ENCODE measurements at places on chromosomes 6 and 20.
A peak's percentile ranks its signal among the peaks of the same experiment; 100 is the strongest.

GRCh38 chr6:157929076-157929475, 52.6 kb upstream of the SYNJ2 start:
- DNase-seq, result no peak

GRCh38 chr6:109717971-109718370, 26.9 kb downstream of the FIG4 start:
- no peak for DNase-seq

GRCh38 chr6:2055911-2056310, 189.5 kb downstream of the GMDS start:
- DNase-seq, result no peak

DNA sequence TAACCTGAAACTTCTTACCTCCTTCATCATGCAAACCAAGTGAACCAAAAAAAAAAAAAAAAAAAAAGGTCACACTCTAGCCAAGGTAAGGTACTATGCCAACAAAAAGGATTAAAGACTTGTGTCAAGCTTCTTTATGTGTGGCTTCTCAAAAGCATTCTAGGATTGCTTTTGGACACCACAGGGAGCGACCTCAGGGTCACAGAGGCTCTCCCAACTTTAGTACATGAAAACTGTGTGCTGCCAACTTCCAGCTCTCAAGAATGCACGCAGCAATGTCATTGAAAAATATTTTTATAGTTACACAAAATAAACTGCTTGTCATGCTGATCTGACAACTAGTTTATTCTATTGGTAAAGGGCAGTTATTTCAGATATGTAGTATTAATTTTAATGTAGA, 243.8 kb downstream of the PLCB1 start:
- DNase-seq, result no peak

- DNase-seq, result no peak
These were observed 27.7 kb downstream of the AKIRIN2 start for GRCh38 chr6:87674290-87674689.

DNA sequence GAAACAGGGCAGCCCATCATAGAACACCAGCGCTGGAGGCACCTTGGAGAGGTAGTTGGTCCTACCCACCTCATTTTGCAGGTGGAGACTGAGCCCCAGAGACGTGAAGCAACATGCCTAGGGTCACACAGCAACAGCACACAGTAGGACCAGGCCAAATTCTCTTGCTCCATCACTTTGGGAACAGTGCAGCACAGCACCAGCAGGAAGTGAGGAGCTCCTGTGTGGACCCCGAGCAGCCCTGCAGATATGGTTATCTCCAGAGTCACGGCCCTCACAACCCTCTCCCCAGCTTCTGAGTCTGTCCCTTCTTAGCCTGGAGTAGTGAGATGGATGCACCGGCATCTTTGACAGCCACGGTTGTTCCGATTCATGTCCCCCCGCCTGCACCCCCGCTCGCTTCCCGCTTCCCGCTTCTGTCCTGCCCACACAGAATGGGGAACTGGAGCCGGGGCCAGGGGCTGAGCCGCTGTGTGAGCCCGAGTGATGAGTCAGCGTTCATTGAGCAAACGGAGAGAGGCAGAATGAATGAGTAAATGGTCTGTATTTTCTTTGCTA, 72.6 kb upstream of the DUSP22 start:
- no peak for DNase-seq

- no peak for DNase-seq
These were observed 22.8 kb upstream of the PCMTD2 start for GRCh38 chr20:64232794-64233193.

- DNase-seq, result no peak
These were observed 9.4 kb upstream of the TRIB3 start for GRCh38 chr20:370977-371754.

DNA sequence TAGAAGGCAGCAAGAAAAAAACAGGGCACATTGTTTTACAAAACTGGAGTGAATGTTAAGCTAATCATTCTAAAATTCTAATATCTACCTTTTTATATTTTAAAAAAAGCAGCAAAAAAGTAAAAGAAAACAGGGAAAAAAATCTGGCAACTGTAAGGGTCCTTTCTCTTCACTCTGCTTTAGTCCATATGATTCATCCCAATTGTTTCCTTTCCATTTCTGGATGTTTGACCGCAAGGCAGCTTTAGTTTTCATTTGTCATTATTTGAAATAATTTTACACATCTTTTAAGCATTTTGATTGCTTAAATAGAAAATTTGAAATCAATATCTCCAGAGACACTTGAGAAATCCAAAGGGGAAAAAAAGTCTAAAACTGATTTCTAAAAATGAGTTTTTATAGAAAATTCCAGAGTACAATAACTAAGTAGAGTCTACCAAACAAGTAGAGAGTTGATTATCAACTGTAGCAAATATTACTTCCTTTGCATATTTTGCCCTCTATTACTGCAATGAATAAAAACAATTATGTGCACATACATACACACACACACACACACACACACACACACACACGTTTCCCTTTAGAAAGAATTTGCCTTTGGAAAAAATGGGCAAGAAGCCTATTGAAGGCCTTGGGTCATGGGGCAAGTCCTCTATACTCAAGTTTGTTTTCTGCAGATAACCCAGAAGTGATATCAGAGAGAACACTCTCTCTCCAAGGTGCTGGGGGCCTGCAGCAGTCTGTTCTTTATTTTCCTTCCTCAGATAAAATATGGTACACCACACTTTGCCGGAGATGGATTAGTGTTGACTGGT, 259.7 kb downstream of the HACE1 start:
- no peak for DNase-seq

DNA sequence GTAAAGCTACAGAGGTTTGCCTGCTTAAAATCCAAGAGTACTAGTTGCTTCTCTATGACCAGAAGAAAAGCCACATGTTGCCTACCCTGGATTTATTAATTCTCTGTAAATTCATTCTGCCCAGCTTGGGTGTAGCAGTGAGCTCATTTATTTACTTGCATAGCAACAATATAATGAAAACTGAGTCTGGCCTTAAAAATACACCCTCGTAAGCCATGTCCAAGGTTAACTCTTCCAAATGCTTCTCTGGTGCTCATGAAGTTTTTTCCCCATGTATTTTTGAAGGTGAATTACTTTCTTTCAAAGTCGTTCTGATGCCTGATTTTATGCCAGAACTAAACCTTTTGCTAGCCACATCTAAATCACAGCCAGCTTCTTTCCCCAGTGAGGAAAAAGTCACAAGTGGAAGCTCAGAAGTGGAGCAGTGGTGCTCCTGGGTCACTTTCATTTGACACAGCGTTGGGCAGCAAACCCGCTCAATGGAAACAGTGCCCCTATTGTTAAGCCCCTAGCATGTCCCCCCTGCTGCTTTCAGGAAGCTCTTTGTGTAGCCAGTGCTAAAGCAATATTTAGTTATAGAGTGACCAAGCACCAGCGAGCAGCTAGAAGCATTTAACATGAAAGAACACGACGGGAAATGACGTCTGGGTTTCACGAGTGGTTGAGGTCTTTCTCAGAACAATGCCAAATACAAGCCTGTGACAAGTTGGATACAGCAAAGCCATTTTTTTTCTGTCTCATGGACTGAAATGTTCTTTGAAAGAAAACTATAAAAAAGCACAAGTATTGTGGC, 29.8 kb downstream of the NEDD9 start:
- peak; percentile 60 for DNase-seq

GRCh38 chr6:158713469-158713868, 63.6 kb downstream of the SYTL3 start:
- no peak for DNase-seq

GRCh38 chr6:75204217-75204958, 1.5 kb downstream of the COL12A1 start:
- peak; percentile 58 for DNase-seq

- no peak for DNase-seq
These were observed 58.6 kb downstream of the TMEM242 start for GRCh38 chr6:157264701-157265100.

DNA sequence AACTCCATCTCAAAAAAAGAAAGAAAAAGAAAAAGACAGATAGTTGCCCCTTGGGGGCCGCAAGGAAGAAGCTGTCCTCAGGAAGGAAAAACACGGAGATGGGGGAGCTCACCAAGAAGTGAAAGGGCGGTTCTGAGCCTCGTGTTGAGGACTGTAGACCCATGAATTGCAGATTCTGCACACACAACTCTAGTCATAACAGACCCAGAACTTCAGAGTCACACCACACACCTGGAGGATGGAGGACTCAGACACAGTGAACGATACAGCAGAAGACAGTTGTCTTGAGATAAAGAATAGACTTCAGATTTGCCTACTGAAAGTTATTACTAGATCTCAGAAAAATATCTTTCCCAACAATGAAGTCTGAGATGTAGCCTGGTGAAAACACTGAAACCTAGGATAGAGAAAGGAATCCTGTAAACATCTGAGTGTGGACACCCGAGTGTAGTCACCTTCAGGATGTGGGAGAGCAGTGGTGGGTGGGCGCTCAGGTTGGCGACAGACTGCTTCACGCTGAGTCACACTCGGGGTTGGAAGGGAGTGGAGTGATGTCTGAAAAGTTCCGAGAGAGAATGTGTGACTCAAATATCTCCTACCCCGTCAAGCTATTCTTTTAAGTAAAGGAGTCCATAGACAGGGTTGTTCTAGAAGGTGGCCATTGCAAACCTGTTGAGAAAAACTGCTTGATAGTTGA, 88.1 kb downstream of the MAP3K4 start:
- DNase-seq, result no peak

GRCh38 chr6:158384671-158385110, 72.4 kb downstream of the TULP4 start:
- DNase-seq, result no peak

DNA sequence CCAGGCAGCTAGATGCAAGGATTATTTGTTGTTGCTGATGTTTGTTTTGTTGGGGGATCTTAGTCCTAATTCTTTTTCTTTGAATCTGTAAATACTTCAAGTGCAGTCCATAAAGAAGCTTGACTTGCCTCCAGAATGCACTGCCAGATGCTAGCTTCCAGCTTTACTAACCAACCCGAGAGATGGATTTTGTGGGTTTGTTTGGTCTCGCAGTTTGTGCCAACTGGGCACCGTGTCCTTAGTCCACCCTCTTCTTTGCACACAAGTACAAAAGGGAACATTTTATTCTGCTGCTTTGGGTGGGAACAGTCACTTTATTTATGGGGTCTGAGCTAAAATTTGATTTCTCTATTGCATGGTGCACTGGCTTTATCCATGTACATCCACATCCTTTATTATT, 212.0 kb downstream of the PLCB1 start:
- no peak for DNase-seq

- DNase-seq, result no peak
These were observed 30.3 kb downstream of the CD83 start for GRCh38 chr6:14147891-14148290.

DNA sequence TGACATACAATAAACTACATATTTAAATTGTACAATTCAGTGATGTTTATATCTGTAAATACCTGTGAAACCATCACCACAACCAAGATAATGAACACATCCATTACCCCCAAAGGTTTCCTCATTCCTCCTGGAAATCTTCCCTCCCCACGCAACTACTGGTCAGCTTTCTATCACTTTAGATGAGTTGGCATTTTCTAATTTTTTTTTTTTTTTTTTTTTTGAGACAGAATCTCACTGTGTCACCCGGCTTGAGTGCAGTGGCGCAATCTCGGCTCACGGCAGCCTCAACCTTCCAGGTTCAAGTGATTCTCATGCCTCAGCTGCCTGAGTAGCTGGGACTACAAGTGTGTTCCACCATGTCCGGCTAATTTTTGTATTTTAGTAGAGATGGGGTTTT, 31.7 kb upstream of the ECI2 start:
- no peak for DNase-seq

GRCh38 chr6:156652231-156652750, 124.9 kb upstream of the ARID1B start:
- no peak for DNase-seq

GRCh38 chr6:46269447-46270229, 98.9 kb upstream of the ENPP5 start:
- DNase-seq, result no peak

DNA sequence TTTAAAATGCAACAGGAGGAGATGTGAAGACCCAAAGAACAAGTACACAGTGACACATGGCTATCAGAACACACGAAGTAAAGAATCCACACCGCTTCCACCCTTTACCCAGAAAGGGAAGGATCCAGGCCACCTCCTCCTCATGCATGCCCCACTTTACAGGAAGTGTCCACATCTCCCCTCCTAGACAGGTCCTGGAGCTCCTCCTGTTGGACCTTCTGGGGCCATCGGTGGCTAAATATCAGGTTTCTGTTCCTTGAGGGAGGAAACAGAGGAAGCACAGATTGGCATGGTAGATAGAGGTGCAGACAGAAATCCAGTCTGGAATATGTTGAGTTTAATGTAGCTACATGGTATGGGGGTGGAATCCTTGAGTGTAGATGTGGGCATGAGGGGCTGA, 10.9 kb downstream of the NINL start:
- no peak for DNase-seq

DNA sequence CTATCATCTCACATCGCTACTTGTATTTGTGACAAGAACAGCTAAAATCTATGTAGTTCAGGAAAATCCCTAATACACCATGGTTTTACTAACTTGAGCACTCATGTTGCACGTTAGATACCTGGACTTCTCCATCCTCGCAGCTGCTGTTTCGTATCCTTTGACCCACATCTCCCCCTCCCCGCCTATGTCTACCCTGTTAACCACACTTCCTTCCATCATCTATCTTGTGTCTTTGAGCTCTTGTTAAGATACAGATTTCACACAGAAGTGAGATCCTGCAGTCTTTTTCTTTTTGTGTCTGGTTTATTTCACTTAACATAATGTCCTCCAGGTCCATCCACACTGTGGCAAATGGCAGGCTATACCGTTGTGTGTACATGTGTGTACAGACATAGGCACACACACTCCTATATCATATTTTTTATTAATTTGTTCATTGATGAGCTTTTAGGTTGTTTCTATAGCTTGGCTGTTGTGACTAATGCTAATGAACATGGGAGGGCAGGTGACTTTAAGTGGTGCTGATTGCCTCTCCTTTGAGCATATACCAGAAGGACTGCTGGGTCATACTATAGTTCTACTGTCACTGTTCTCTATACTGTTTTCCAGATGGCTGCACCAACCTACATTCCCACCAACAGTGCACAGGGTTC, 117.8 kb downstream of the WDR27 start:
- DNase-seq, result no peak

- DNase-seq, result no peak
These were observed 36.6 kb downstream of the ADGRF4 start for GRCh38 chr6:47734831-47735481.

DNA sequence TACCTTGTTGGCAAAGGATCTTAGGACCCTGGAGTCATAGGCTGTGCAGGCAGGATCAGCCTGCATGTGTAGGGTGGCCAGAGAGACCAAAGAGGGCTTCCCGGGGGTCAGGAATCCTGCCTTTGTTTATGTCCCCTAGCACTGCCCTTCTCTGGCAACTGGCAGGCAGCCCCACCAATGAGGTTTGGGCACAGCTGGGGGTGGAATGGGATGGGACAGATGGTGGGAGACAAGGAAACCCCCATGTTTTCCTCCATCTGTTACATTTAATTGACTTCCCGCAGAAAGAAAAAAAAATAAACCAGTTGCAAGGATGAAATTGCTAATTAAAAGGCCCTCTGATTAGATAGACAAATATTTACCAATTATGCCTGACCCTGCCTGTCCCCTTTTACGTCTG, 27.6 kb downstream of the CD40 start:
- no peak for DNase-seq

- no peak for DNase-seq
These were observed 23.8 kb downstream of the UST start for GRCh38 chr6:148770408-148771211.
